ENCODE measurements at places on chromosomes 4 and X.
A peak's percentile ranks its signal among the peaks of the same experiment; 100 is the strongest.

DNA sequence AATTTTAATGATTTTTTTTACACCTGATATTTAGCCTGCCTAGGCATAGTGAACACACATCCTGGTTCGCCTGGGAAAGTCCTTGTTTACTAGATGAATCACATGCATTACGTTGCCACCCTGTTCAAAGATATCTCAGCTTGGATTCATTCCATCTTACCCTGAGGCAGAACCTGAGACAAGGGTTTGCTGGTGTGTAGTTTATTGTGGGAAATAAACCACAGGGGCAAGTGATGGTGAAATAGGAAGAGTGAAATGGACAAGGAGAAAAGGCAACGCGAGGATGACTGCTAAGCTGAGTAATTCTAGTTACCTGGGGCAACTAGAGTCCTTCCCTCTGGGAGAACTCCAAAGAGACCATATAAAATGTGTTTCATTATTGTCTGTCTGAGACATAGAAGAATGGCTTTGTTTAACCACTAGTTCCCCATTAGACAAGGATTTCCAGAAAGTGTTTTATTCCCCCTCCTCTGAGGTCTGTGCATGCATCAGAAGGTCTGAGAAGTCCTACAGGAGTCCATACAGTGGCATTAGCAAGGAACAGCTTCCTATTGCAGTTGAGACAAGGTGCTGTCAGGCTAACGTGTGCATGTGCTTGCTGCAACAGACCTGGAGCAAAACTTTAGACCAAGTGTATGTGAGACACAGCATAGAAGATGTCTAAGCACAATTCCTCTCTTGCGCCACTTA is 797.3 kb upstream of the FRG1 start:
- no peak for ATAC-seq

DNA sequence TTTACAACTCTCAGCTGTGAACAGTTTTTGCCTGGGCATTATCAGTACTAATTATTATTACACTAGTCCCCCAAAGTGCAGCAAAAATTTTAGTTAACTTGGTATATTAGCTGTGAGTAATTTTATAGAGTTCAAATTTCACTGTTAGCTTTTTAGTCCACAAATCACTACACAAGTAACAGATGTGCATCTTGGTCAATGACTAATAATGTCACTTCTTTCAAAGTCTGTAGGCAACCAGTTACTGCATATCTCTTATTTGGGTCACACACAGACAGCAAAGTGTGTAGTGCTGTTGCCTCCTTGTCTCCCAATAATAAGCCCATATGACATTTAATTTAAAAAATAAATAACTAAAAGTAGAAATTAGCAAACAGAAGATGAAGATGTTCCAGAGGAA is 159.9 kb downstream of the SCFD2 start:
- no peak for ATAC-seq

- no peak for ATAC-seq
Observed at GRCh38 chr4:187612301-187612700, 383.3 kb upstream of the ZFP42 start.

- ATAC-seq: no peak
Observed at GRCh38 chr4:32460972-32461371, 1740.8 kb downstream of the PCDH7 start.

GRCh38 chr4:53865054-53865453 is 199.4 kb downstream of the CHIC2 start:
- no peak for ATAC-seq

DNA sequence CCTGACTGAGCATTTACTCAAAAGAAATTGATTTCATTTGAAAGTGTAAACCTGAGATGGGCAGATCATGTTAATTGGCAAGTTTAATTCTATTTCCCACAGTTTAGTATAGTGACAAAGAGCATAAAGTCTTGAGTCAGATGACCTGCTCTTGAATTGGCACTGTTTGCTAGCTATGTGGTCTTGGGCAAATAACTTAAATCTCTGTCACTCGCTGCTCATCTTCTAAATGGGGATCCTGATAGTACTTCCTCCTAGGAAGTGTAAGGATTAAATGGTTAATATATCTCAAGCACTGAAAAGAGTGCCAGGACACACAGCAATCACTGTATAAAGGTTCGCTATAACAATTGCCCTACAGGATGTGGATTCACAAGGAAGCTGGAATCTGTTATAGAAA is 242.8 kb upstream of the JADE1 start:
- ATAC-seq: no peak

DNA sequence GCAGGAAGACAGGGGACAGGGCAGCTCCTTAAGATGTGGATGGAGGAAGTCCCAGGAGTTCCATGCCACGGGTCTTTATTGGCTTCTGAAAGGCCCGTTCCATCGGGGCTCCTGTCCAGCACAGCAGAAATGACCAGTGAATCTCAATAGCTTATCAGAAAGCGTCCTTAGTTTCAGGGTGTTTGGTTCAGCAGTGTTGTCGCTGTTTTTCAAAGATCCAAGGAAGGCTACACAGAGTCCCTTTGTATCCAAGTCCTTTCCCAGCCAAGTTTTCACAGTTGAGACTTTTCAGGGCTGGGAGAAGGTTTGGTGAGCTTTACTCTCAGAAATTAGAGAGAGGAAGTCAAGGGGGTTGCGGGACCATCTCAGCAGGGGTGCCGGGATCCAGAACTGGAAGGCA is 5.0 kb upstream of the ZCCHC4 start:
- no peak for ATAC-seq

DNA sequence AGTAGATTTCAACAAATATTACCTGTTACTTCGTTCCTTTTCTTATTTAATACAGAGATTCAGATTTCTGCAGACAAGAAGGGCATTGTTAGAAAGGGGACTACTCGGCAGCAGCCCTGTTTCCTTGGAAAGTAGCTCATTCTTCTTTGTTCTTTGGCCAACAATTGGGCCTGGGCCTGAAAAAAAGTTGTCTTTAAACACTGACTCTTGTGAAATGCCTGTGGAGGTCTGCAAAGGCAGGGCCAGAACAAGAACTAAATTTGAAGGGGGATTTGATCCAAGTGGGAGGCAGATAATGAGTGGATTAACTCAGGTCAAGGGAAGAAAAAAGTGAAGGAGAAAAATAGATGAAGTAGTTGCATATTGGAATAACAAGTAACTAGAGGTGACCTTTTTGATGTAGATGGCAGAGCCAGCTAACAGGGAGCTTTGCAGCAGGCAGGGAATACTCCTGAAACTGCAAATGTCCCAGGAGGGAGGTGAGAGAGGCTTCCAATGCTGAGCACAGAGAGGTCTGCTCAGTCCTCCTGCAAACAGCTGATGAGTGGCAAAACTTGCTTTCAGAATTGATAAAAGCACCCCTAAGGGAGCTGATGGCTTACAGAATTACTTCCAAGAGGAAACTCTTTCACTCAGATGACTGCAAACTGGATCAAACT is 393.2 kb upstream of the HS3ST1 start:
- ATAC-seq: no peak

DNA sequence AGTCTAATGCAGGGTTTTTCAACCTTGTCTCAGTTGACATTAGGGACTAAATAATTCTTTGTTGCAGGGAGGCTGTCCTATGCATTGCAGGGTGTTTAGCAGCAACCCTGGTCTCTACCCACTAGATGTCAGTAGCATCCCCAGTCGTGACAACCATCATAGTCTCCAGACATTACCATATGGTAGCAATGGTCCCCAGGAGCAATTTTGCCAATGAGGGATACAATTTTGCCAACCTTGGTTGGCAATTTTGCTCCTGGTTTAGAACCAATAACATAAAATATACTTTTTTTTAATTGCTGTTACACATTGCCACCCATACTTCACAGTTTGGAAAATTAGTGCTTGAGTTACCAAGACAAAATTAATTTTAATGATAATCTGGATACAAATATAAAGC is 6.0 kb downstream of the EREG start:
- peak; percentile 62 for ATAC-seq

- ATAC-seq: no peak
Observed at GRCh38 chr4:122914938-122915337, 7.5 kb downstream of the NUDT6 start.

DNA sequence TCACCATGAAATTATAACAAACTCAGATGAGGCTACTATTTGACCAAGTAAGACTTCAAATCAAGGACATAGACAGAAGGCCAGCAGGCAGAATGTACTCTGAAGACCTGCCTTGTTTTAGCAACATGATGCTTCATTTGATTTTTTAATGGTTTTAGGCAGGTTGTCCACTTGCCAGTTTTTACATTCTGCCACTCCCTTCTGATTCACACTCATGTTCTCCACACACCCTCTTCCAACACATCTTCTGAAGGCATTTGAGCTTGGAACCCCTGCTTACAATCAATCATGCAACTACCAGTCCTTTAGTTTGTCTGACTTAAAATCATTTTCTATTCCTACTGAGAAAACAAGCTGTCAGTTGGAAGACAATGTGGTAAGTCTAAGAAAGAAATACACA is 114.9 kb upstream of the SMIM31 start:
- no peak for ATAC-seq

- ATAC-seq: peak; percentile 49
Observed at GRCh38 chr4:7034262-7035081, 8.7 kb upstream of the TADA2B start.

DNA sequence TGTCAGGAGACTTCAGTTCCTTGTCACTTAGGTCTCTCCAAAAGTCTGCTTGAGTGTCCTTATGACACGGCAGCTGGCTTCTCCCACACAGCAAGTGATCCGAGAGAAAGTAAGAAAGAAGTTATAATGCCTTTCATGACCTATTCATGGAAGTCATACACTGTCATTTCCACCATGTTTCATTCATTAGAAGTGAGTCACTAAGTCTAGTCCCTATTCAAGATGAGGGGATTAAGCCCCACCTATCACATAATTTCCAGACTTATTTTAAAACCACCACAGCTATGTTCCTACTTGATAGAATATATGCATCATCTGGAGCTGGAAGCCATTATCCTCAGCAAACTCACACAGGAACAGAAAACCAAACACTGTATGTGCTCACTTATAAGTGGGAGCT is 25.2 kb upstream of the COL25A1 start:
- no peak for ATAC-seq

DNA sequence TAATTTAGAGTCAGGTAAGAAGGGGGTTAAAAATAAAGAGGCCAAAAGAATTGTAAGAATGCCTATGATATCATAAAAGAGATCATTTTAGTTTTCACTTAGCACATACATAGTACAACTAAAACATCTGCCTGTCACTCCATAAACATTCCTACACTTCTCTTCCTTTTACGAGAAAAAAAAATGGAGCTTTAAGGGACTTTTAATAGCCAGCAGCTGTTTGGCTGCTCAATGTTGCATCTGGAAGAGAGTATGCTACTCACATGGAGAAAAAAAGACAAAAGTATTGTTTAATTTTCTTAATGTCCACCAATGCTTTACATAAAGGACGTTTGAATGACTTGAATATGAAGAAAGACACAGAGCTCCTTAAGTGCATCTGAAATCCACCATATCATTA is 48.7 kb upstream of the TNIP3 start:
- no peak for ATAC-seq

- no peak for ATAC-seq
Observed at GRCh38 chr4:118760493-118760892, 75.3 kb downstream of the METTL14 start.

GRCh38 chr4:26048950-26049349 is 134.9 kb downstream of the SMIM20 start:
- ATAC-seq: no peak

GRCh38 chrX:10566716-10567097 is 53.7 kb downstream of the MID1 start:
- ATAC-seq: no peak

DNA sequence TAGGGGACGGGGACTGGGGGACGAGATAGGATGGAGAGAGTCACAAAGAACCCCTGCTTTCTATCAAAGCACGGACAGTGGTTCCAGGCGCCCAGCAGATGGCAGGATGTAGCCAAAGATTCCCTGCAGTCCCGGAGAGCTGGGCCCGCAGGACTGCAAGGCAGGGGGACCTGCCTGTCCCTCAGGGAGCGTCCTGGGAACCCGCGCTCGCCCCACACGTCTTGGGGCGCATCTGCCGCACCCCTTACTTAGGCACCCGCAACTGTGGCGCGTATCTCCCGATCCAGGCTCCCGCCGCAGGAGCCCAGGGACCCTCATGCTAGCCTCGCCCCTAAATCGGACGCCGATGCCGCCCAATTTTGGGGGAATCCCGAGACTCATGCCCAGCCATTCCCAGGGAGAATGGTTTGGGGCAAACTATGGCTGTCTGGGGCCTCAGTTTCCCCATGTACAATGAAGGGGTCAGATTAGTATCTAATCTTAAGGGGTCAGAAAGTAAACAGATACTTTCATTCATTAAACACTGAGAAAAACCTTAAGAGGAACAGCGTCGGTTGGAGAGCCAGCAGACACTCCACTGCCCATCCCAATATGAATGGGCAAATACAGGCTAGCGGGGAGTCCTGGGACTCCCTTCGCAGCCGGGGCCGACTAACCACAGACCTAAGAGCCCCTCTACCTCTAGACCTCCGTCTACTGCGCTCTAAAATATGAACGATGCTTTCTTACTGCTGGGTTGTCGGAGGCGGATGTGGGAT is 581 bp upstream of the STK32B start:
- peak; percentile 73 for ATAC-seq

DNA sequence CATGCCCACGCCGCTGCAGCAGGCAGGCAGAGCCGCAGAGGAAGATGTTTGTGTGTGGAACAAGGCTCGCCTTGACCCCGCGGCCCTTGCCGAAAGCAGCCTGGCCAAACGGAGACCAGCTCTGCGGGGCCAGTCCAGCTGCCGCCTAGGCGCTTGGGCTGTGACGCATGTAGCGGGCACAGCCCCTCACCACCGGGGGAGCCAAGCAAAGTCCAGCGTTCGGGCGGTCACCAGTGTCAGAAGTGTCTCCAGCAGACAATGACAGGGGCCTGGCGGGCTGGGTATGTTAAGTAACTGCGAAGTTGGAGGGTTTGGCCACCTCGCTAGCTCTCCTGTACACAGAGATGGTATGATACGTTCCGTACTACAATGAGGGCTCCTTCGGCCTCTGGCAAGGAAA is 1.3 kb downstream of the AMER1 start:
- no peak for ATAC-seq

- no peak for ATAC-seq
Observed at GRCh38 chrX:26653050-26653449, 437.1 kb downstream of the MAGEB5 start.

DNA sequence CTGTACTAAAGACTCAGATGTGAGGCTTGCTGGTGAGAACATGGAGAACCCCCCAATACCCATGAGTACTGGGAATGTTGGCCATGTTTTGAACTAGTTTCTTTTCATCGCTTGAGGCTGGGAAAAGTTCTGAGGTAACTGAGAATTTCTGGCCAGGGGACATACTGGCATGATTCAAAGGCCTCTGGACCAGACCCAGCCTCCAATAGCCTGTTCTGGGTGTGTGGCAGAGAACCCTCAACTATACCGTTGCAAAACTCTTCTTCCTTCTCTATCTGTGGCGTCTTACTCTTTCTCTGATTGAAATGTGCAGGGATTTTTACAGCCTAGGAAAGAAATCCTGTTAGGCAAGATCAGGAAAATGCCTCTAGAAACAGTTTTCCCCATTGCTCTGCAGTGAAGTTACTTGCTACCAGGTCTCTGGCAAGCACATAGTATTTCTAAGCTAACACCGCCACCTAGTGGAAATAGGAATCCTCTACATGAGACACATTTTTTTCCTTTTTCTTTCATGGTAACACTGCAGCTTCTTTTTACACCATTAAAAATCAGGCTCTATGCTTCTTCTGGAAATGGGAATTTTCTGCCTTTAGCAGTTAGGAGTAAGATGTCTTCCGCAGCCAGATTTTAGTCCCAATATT is 170.7 kb upstream of the ZCCHC13 start:
- peak; percentile 73 for ATAC-seq

- ATAC-seq: no peak
Observed at GRCh38 chrX:47148946-47149345, 3.9 kb downstream of the RBM10 start.

GRCh38 chr4:98711526-98711925 is 53.1 kb upstream of the TSPAN5 start:
- no peak for ATAC-seq

GRCh38 chr4:143721317-143721716 is 20.8 kb upstream of the FREM3 start:
- no peak for ATAC-seq

Measured in motor neuron (in vitro differentiated cells).